ENCODE measurements at places on chromosomes 4 and X. TPM values are rescaled to one million over a fixed set of nuclear protein-coding genes. Genes with fewer than 3 reads are reported as not detected.

The SPINK2 gene
- 3.6 TPM for total RNA-seq

The TSC22D3 gene
- total RNA-seq: 202 TPM

The FMR1NB gene
- total RNA-seq: not detected

The STATH gene
- total RNA-seq: not detected

The RHOH gene
- 198 TPM for total RNA-seq

The MAGEC3 gene
- not detected for total RNA-seq

The MAGED4B gene
- total RNA-seq: 11.6 TPM

The IL13RA2 gene
- not detected for total RNA-seq

The PPID gene
- 32.0 TPM for total RNA-seq

The CFAP47 gene
- not detected for total RNA-seq

The PRRG3 gene
- not detected for total RNA-seq

- no peaks in the 10 kb centered on the region for H3K27me3 ChIP-seq
- H3K36me3 ChIP-seq: no peaks in the 10 kb centered on the region
- no peak for DNase-seq
- no peak overlapping the region for H3K4me3 ChIP-seq
Observed at GRCh38 chr4:6779667-6780565, 2.6 kb upstream of the KIAA0232 start.

DNA sequence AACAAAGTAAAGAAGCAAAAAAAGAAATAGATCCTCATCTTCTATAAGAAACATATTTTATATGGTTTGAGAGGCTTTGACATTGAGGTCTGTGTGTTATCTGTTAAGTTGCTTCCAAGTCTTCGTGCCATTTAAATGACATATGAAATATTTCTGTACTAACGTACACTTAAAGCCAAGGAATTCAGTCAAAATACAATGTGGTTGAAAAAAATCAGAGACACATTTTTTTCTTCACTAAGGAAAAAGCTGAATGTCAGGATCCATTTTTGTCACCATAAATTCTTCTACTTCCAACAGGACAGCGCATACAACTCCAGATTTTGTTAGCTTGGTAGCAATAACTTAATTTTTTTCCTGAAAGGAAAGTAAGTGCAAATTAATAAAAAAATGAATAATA lies 168.5 kb downstream of the FAT4 start:
- H3K36me3 ChIP-seq: no peaks in the 10 kb centered on the region
- H3K4me1 ChIP-seq: no peaks in the 10 kb centered on the region
- H3K4me3 ChIP-seq: no peak overlapping the region
- DNase-seq: no peak

DNA sequence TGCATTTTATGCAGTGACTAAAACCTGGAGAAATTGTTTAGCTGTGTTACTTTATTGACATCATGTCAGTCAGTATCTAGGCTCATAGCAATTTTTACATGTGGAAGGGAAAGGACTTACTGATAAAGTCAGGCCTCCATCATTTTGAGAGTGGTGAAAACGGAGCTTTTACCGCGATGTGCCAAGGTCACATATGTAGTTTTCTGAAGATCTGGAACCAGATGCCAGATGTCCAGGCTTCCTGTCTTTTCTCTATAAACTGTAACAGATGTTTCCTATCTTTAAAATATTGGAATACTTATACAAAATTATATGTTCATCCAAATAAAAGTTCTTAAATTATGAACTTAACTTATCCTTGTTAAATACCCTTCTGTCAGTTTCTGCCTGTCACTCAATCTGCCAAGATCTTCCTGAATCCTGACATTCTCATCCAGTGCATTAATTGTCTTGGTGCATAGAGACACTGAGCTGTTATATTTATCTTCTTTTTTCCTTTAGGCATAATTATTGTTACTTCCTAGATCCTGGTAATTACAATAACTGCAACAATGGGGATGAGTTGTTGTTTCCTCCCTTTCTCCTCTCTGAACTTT lies 1646.2 kb upstream of the TENM3 start:
- H3K4me1 ChIP-seq: no peaks in the 10 kb centered on the region
- H3K4me3 ChIP-seq: no peak overlapping the region
- no peak for DNase-seq
- no peak overlapping the region for H3K27ac ChIP-seq
- no peaks in the 10 kb centered on the region for H3K27me3 ChIP-seq

- no peaks in the 10 kb centered on the region for H3K36me3 ChIP-seq
- H3K27me3 ChIP-seq: no peaks in the 10 kb centered on the region
- no peak overlapping the region for H3K4me3 ChIP-seq
- H3K4me1 ChIP-seq: no peaks in the 10 kb centered on the region
- H3K27ac ChIP-seq: no peak overlapping the region
Observed at GRCh38 chr4:68451246-68452211, 4.3 kb downstream of the TMPRSS11E start.

GRCh38 chrX:107560980-107561379 lies 67.3 kb upstream of the PRPS1 start:
- H3K27me3 ChIP-seq: no peaks in the 10 kb centered on the region
- H3K4me1 ChIP-seq: no peaks in the 10 kb centered on the region
- no peak for DNase-seq
- no peaks in the 10 kb centered on the region for H3K36me3 ChIP-seq
- no peak overlapping the region for H3K4me3 ChIP-seq
- no peak overlapping the region for H3K27ac ChIP-seq

DNA sequence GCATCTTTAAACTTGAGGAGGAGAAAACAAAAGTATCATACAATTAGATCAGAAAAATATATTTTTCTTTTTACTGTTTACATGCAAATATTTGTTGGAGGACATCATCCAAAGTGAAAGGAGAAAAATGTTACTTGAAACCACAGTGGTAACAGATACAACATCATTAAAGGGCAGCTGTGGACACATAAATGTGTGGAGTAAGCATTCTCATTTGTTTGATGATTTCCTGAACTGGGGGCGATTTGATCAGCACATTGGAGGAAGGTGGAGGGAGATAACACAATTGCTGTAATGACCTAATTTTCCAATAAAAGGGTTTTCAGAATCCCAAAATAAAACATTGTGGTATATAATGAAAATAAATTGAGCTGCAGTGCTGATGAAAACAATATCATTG lies 314.5 kb upstream of the HS3ST1 start:
- no peak overlapping the region for H3K27ac ChIP-seq
- H3K4me3 ChIP-seq: no peak overlapping the region
- no peaks in the 10 kb centered on the region for H3K36me3 ChIP-seq
- H3K27me3 ChIP-seq: no peaks in the 10 kb centered on the region
- DNase-seq: no peak

DNA sequence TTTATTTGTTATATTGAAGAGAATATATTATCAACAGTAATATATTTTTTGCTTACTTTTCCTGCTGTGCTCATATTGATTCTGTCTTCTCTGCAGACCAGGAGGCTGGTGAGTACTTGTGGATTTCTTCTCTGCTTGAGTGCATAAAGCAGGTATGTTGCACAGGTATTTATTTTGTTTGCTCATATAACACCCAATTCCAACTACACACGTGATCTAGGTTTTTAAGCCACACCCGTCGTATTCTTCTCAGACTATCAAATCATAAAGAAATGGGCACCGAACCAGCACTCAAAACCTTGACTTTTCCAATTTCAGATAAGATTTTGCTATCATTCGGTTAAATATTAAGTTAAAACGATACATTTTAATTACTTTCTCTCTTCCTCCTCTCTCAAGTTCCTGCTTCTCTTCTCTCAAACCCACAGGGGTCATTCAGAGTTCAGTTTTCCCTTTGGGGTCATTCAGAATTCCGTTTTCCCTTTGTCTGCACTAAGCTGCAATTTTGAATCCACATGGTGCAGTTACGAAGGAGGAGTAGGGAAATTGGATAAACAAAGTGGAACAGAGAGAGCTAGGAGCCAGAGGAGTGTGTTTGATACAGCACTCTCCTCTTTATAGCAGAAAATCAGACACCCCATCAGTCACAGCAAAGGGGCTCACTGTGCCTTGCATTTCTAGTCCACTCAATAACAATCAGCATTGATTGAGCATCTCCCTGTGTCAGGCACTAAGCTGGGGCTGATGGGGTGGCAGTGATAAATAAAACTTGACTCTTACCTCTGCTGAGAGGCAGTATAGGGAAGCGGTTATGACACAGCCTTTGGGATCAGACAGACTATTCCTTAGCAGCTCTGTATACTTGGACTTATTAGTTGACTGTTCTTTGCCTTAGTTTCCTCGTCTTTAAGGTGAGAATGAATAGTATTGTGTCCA lies at the start of gene ADH1C:
TSS of gene ADH1C (minus strand) at position 145 of the 936 bp plus-strand sequence. CDS start at position 74, 71 bp downstream.
- H3K27me3 ChIP-seq: no peaks in the 10 kb centered on the region
- no peak within 1 kb of the TSS for H3K27ac ChIP-seq
- no peaks in the 10 kb centered on the region for H3K36me3 ChIP-seq
- no peak within 1 kb of the TSS for H3K4me3 ChIP-seq
- no peak for DNase-seq

DNA sequence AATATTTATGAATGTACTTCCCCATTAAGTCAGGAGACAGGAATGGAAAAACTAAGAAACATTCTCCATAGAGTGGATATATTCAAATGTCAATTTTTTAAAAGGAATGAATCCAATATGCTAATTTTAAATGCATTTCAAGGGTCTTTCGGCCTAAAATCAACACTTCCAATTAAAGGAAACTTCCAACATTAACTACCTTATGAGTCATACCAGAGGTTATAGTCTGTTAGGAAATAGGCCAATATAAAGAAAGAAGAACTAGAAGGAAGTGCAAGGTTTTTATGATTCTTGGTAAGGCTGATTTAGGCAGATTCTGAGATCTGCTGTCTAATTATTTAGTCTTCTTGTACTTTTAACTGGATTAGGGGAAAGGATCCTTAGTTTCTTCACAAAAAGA lies 260.1 kb upstream of the EDNRA start:
- H3K27ac ChIP-seq: no peak overlapping the region
- DNase-seq: no peak
- no peaks in the 10 kb centered on the region for H3K4me1 ChIP-seq
- no peak overlapping the region for H3K4me3 ChIP-seq
- H3K36me3 ChIP-seq: no peaks in the 10 kb centered on the region
- H3K27me3 ChIP-seq: no peaks in the 10 kb centered on the region

DNA sequence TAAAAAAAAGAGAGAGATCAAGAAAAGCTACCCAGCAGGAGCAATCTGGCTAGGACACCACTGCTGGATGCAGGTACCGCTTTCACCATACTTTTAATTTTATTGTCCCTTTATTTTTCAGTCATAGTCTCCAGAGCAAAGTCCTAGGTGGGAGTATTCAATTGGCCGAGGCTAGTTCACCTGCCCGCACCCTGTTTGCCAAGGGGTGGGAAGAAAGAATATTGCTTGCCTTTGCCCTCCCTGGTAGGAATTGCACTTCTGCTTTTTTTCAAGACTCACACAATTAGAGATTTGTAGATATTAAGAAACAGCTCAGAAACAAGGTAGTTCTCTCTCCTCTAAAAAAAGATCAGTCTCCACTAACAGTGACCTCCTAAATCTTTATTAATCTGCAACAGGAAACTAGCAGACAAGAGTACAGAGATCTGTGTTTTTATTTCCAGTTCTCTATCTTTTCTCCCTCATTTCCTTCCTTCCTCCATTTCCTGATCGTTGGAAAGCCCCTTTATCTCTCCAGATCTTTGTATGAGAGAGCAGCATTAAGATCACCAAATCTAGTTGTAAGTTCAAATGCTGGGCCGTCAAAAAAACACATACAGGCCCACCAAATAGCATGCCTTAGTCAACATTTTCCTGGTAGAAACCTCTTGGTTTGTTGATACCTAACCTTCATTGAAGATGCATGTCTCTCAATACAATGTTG lies 9.4 kb upstream of the RPGR start:
- no peaks in the 10 kb centered on the region for H3K27me3 ChIP-seq
- no peaks in the 10 kb centered on the region for H3K4me1 ChIP-seq
- H3K4me3 ChIP-seq: no peak overlapping the region
- no peaks in the 10 kb centered on the region for H3K36me3 ChIP-seq
- DNase-seq: no peak

GRCh38 chrX:626745-627509 lies 3.7 kb upstream of the SHOX start:
- no peaks in the 10 kb centered on the region for H3K27me3 ChIP-seq
- DNase-seq: no peak
- H3K36me3 ChIP-seq: no peaks in the 10 kb centered on the region
- H3K27ac ChIP-seq: no peak overlapping the region
- no peaks in the 10 kb centered on the region for H3K4me1 ChIP-seq

GRCh38 chrX:134457708-134458107 lies 2.3 kb upstream of the HPRT1 start:
- peaks cover 13% of the 10 kb centered on the region for H3K4me1 ChIP-seq
- H3K4me3 ChIP-seq: no peak overlapping the region
- H3K27ac ChIP-seq: no peak overlapping the region
- no peaks in the 10 kb centered on the region for H3K27me3 ChIP-seq
- no peak for DNase-seq

- H3K27me3 ChIP-seq: no peaks in the 10 kb centered on the region
- no peaks in the 10 kb centered on the region for H3K36me3 ChIP-seq
- H3K4me1 ChIP-seq: no peaks in the 10 kb centered on the region
- no peak overlapping the region for H3K4me3 ChIP-seq
- no peak for DNase-seq
Observed at GRCh38 chr4:122992641-122993040, 70.2 kb upstream of the NUDT6 start.
